ENCODE measurements at places on chromosomes 5 and 9.
A peak's percentile ranks its signal among the peaks of the same experiment; 100 is the strongest.

DNA sequence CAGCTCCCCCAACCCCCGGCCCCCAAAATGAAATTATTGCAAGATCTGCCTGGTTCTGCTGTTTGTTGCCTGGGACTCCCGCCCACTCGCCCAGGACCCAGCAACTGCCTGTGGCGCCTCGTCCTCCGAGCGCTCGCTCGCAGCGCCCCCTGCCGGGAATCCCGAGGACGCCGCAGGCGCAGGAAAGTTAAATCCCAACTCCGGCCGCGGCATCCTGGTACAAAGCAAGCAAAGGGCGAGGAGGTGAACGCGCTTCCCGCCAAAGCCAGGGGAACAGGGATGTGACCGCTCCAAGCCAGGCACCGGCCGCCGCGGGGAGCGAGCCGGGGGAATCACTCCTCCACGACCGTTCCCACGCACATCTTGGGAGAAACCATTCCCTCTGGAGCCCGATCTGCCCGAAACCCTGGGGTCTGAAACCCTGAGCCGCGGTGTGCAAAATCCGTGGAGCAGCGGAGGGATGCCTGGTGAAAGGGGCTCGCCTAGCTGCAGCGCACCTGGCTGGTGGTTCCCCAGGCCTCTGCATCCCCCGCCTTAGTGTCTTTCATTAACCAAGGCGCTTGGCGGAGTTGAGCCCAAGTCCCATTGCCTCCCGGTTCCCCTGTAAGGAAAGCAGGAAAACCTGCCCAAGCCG lies 1.3 kb downstream of the SEMA5A start:
- peak; percentile 56 for DNase-seq

DNA sequence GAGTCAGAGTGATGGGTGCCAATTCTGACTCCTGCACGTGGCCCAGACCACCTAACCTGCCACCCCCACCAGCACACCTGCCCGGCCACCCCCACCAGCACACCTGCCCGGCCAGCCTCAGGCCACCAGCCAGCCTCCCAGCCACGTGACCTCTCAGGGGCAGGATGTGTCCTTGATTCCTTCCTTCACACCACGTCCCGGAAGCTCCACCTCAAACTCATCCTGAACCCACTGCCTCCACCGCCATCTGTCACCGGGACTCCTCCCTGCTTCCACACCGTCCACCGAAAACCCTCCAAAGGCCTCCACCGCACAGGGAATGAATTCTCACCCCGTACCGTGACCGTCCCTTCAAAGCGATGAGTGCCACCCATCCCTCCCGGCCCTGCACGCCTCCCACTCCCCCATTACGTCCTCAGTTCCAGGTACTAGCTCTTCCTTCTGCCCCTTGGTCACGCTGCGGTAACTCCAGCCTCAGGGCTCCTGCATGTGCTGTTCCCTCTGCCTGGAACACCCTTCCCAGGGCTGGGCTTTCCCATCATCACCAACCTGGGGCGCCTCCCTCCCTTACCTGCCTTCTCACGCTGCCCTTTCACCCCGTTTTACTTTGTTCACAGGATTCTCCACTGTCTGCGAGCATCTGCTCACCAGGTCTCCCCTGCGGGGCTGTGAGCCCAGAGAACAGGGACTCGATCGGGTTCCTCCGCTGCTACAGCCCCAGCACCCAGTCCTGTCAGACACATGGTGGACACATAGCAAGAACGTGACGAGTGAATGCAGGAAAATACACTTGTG lies 82.9 kb downstream of the ADAMTS2 start:
- no peak for DNase-seq

GRCh38 chr5:67773411-67774266 lies 441.9 kb upstream of the PIK3R1 start:
- peak; percentile 32 for DNase-seq

DNA sequence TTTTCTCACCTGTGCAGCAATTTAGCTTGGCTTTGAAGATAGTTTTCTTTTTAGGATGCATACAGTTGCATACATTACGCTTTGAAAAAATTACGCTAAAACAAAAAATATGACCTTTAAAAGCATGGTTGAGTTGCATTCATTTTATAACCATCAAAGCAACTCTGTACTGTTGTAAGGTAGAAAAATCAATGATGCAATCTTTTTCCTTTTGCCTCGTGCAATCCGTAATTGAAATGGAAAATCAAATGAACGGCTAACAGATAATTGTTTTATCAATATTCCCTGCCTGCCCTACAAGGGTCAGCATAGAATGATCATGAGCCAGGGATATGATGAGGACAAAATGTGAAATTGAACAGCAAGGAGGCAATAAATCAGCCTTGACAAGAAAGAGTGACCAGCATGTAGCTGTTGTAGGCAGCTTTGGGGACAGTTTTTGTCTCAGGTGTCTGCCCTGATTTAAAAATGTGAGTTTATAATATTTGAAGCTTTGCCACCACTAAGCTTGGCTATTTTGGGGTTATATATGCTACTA lies 98.2 kb downstream of the PBX3 start:
- no peak for DNase-seq

GRCh38 chr9:130305381-130305780 lies 39.8 kb downstream of the HMCN2 start:
- DNase-seq: no peak

DNA sequence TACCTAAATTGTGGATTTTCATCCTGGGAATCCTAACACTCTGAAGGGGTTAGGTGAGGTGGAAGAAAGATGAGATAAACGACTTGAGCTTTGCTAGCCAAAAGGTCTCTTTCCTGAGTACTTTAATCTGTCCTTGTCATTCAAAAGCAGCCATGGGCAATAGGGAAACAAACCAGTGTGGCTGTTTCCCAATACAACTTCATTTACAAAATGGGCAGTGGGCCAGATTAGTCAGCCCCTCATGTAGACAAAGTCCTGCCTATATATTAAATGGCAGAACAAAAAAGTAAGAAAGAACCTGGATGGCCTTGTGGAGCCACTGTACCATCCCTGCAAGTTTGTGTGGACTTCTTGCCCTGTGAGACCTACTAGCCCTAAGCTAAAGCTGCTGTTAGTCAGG lies 51.0 kb upstream of the NFIL3 start:
- DNase-seq: no peak

DNA sequence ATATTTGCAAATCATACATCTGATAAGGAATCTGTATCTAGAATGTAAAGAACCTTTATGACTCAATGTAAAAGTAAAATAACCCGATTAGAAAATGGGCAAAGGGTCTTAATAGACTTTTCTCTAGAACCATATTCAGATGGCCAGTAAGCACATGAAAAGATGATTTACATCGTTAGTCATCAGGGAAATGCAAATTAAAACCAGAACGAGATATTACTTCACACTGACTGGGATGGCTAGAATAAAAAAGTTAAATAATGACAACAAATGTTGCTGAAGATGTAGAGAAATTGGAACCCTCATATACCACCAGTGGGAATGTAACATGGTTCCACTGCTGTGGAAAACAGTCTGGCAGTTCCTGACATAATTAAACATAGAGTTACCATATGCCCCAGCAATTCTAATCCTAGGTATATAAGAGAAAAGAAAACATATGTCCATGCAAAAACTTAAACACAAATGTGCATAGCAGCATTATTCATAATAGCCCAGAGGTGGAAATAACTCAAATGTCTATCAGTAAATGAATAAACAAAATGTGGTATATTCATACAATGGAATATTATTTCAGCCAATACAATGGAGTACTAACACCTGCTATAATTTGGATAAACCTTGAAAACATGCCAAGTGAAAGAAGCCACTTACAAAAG lies 100.4 kb upstream of the MAMDC2 start:
- no peak for DNase-seq

- no peak for DNase-seq
Observed at GRCh38 chr5:10303699-10304170, 4.0 kb downstream of the CMBL start.

- no peak for DNase-seq
Observed at GRCh38 chr9:68719847-68720246, 14.8 kb downstream of the PIP5K1B start.

DNA sequence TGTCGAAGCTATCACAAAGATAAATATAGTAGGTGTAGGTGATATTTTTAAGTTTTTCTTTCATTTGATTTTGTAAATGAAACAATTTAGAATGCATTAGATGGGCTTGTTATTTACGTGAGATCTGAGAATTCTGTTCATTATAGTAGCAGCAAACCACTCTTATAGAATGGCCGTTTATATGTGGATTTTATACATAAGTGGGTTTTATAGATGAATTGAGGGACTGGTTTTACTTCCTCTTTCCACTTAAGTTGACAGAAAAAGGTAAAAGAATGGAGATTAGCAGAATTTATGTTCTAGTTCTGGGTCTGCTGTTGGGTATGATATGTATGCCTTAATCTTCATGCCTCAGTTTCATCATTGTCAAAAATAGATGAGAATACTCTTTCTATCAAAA lies 5.6 kb downstream of the RMI1 start:
- DNase-seq: no peak

- DNase-seq: no peak
Observed at GRCh38 chr5:45057564-45057963, 248.8 kb downstream of the MRPS30 start.

- DNase-seq: peak; percentile 51
Observed at GRCh38 chr5:59380350-59380951, 513.1 kb downstream of the PDE4D start.

DNA sequence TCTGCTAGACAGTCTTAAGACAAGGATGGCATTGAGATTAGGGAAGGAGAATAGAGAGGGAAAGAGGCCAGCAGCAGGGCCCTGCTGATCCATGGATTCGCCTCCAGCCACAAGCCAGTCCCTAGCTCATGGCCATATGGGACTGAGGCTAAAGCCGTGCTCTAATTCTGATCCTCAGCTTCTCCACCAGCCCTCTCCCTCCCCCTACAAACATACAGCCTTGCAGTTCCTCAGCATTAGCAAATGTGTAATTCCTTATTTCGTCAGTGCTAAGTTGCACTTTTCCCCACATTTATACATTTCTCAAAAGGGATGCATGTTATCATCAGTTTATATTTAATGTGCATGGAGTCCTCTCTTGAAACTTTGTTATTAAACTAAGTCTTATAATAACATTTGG lies 34.8 kb downstream of the ZNF462 start:
- no peak for DNase-seq

DNA sequence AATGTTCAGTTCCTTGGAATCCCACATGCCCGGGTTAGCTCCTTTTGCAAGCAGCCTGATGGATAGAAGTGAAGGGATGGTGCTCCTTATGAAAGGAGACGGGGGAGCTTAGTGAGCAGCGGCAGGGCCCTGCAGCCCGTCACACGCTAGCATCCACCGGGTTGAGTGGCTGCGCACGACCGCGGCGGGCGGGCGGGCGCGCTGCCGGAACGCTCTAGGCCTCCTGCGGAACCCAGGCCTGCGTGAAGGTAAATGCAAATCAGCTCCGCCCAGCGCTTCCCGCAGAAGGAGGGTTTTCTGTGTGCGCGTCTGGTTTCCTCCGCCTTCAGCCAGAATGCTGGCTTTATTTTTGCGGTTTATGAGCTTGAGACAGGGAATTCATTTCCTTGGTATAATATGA lies 19.8 kb downstream of the IL12B start:
- no peak for DNase-seq

DNA sequence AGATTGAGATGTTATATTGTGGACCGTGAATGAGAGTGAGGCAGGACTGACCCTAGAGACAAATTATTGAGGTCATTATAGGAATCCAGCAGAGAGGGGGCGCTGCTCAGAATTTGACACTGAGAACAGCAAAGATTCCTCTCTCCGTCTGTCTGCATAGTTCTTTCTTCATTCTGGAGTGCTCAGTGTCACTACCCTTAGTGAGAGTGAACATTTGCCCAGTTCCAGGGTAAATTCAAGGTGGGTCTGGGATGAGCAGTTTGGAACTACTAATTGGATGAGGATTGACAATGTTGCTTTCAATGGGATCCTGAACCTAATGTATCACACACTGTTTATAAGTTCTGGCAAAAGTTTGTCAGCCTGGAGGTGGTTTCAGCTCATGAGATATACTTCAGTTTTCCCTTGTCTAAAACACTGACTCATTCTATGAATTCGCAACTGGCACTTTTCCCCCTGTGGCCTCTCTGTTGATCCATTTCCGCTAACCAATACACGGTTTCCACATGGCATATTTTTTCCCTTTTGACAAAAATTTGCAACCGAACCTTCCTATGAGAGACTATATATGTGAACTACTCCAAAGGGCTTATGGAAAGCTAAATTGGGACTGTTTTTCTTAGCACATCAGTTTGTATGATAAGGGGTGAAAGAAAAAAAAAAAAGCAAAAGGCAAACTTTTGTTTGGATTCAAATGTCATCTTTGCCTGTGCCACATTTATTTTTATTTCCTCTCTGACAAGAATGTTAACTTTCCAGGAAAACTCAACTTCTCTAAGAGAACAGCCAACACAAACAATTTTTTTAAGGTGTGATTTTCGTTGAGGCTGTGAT lies 1240.7 kb upstream of the WWC1 start:
- DNase-seq: no peak

DNA sequence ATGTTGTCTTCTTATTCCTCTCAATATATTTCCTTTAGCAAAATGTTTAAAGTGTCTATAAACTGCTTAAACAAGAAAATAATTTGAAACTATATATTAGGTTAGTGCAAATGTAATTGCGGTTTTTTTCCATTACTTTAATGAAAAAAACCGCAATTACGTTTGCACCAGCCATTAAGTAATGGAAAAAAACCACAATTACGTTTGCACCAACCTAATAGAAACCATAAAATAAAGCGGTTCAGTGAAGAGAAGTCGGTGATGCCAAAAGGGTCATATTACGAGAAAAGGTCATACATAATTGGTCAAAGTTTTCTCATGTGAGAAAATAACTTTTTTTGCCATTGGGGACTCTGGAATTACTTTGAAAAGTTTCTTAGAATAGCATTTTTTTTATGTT lies 385.6 kb upstream of the ST8SIA4 start:
- no peak for DNase-seq

- DNase-seq: no peak
Observed at GRCh38 chr5:100566382-100567141, 31.4 kb downstream of the FAM174A start.

DNA sequence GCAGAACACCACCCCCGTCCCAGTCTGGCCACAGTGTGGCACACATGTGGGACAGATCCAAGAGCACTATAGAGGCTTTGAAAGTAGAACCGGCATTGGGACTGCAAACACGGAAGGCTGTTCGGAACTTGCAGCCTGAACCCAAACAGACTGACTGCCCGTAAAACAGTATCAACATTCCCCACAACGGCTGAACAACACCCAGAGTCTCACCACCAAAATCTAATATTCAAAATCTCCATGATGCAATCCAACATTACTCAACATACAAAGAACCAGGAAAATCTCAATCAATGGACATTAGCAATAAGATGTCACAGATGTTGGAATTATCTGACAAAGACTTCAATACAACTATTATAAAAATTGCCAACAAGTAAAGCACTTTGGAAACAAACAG lies 82.3 kb downstream of the ROR2 start:
- no peak for DNase-seq

DNA sequence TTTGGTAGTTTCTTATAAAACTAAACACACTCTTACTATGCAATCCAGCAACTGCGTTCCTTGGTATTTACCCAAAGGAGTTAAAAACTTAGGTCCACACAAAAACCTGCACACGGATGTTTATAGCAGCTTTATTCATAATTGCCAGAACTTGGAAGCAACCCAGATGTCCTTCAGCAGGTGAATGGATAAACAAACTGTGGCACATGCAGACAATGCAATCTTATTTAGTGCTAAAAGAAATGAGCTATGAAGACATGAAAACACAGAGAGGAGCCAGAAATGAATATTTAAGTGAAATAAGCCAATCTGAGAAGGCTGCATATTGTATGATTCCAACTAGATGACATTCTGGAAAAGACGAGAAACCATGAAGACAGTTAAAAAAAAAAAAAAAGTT lies 10.7 kb downstream of the WNK2 start:
- no peak for DNase-seq
